Esophagus mucosa (tissue), 1 donor: ENCODE measurements at places on chromosomes 16 and 17.

- peak; percentile 77 for ATAC-seq
Observed at GRCh38 chr16:66660422-66661209, 35.9 kb downstream of the CMTM4 start.

GRCh38 chr17:64706224-64707049, 44.3 kb upstream of the SMURF2 start:
- peak; percentile 27 for ATAC-seq

DNA sequence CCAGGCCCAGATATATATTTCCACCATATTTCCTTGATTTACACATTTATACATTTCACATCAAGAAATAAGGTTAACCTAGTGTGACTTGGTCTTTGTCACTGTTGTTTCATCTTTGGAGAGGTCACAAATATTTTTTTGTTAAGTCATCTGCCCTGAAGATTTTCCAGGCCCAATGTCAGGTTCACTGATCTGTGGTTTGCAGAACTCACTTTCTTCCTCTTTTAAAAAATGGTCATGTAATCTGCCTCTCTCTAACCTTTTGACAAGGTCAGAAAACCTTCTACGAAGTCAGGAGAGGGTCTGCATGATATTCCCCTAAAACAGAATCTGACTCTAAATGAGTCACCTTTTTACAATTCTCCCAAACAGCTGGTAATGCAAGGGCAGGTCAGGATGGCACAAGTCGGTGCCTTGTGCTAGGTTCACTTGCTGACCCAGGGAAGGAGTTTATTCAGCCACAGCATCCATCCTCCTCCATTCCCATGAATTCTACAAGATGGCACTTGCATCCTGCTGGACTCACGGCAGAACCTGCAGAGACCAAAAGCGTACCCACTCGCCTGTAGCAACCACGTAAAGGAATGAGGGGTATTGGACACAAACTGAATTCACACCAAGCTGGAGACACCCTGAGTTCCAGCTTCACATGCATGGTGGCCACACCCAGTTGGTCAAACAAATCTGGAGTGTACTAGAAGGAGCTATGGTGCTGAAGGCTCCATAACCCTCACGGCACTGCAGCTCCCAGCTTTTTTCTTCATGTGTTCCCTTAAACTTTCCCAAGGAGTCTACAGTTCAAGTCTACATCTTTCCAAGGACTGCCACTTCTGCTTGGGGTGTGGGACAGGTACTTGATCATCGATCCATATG, 1.6 kb upstream of the KIAA0513 start:
- ATAC-seq: no peak

DNA sequence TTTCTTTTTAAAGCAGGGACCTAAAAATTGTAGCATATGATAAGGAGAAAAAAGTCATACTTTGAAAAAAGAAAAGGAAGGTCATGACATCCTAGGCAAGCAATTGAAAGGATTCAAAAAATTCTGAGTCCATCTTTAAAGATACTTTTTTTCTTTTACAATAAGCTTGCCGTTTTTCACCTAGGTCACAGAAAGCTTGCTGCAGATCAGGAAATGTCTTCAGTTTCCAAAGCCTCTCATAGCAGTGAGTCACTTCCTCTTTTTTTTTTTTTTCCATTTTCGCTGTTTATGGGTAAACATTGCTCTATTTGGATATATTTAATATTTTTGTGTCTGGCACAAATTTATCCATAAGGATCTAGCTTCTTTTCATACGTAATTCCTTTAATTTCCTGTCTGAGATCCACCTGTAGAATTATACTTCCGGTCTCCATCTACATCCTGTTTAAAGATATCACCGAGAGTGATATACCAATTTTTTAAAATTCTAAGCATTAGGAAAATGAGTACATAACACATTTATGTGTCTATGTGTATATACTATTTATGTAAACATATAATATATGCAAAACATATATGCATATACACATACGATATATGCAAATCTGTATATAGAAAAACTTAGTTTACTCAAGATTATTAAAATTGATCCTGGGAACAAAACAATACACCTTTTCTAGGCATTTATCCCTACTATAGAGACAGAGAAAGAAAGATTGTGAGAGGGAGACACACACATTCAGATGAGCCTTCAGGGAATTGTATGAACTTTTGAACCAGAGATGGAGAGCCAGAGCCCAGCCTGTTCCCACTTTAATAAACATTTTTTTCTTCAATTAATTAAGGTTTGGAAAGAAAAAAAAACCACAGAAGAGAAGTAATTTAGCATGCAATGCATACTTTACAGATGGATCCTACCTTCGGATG, 134.4 kb downstream of the SKAP1 start:
- ATAC-seq: no peak

DNA sequence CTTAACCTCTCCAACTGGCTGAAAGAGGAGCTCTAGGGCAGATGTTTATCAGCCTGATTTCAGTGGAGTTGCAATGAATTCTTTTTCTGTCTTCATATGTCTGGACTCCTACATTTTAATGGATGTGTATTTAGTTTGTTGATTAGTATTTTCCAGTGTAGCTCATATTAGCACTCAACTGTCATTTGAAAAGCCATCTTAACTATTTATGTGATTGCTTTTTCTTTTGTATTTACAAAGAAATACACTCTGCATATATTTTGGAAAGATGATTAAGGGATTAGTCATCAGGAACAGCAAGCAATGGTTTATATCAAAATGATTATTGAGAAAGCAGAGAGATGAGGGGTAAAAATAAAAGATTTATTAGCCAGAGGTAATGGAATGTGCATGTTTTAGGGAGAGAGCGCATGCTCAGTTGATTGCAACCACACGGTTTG, 71.1 kb downstream of the WWOX start:
- ATAC-seq: no peak

GRCh38 chr16:67237396-67238277, 9.6 kb downstream of the FHOD1 start:
- no peak for ATAC-seq

DNA sequence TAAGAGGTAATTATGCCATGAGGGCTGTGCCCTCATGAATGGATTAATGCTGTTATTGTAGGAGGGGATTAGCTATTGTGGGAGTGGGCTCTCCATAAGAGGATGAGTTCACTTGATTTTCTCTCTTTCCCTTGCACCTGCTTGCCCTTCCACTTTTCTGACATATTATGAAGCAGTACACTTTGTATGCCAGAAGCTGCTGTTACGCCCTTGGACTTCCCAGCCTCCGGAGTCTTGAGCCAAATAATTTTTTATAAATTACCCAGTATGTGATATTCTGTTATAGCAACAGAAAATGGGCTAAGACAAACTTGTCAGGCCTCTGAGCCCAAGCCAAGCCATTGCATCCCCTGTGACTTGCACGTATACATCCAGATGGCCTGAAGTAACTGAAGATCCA, 38.4 kb downstream of the PSMD12 start:
- ATAC-seq: no peak

- ATAC-seq: peak; percentile 26
Observed at GRCh38 chr16:50273888-50274325, 7.6 kb downstream of the ADCY7 start.

DNA sequence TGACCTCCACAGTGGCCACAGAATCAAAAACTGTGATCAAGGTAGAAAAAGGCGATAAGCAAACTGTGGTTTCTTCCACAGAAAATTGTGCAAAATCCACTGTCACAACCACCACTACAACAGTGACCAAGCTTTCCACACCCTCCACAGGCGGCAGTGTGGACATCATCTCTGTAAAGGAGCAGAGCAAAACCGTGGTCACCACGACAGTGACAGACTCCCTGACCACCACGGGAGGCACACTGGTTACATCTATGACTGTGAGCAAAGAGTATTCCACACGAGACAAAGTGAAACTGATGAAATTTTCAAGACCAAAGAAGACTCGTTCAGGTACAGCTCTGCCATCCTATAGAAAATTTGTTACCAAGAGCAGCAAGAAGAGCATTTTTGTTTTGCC, 83.6 kb downstream of the C17orf58 start:
- ATAC-seq: no peak

DNA sequence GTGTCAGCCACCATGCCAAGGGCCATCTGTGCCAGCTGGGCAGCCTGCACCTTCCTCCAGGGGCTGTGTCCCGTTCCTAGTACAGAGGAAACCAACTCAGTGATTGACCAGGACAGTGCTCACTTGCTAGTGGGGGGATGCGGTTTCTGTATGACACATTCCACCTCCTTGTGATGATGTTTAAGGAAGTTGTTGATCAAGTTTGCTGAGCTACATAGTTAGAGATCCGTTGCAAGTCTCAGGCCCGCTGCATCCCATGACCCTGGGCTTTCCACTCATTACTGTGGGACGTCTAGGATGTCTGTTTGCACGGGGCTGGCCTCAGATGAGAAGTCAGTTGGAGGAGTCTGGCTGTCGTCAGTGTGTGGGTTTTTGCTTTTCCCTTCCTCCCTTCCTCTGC, 33.6 kb downstream of the RNF213 start:
- no peak for ATAC-seq

DNA sequence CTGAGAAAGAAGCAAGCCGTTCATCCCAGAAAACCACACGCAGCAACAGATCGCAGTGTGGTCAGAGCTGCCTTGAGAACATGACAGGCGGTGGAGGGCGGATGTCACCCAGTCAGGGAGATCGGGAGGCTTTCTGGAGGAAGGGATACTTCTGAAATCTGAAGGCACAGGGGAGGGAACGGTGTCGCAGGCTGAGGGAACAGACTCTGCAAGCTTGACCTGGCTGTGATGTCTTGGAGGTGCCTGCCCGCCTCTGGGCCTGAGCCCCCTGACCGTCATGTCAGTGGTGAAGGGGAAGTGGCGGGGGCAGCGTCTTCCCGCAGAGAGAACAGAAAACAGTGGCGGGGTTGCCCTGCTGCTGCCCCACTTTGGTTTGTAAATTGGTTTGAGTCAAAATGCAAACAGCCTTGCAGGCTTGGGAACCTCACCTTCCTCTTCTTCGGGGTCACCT, 8.1 kb upstream of the ATP2A3 start:
- ATAC-seq: no peak

DNA sequence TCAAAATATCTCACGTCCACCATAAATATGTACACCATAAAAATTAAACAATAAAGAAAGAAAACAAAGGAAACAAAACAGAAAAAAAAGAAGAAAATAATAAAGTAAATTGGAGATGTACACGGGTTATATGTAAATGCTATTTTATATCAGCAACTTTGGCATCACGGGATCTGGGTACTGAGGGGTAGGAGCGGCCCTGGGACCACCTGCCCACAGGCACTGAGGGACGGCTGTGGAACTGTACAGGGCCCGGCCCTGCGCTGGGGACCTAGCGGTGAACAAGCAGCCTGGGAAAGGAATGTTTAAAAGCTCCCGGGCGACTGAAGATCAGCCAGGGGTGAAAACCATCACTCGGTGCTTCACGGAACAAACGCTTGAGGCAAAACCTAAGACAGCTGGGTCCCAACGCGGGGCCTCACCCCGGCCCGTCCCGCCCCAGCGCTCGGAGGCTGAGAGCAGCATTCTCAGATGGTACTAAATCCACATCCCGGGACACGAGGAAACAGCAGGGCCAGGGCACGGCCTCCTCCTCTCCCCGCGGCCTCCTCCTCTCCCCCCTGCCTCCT, 31.2 kb downstream of the NXN start:
- ATAC-seq: peak; percentile 64

GRCh38 chr17:28240688-28241340, 78.2 kb upstream of the TMEM97 start:
- no peak for ATAC-seq

- peak; percentile 61 for ATAC-seq
Observed at GRCh38 chr16:27364493-27365141, 37.4 kb upstream of the IL21R start.

- ATAC-seq: peak; percentile 30
Observed at GRCh38 chr17:5510771-5511170, 24.4 kb downstream of the MIS12 start.

GRCh38 chr16:785563-786535, 2.3 kb downstream of the RPUSD1 start:
- no peak for ATAC-seq

DNA sequence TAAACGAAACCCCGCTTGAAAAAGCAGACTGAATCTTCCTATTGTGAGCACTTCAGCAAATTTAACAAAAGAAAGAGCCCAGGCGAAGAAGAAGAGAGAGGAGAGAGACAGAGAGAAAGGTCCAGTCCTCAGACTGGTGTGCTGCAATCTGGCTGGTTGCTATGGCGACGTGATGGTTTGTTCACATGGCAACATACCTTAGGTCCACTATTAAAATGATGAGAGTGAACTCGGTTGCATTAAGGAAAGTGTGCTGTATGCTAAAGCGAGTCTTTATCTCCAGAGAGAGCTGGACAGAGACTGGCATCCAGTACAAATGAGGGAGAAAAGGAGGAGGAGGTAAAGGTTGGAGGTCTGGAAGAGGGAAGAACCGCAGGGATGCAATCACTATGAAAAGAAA, 271.8 kb upstream of the ZFHX3 start:
- no peak for ATAC-seq

DNA sequence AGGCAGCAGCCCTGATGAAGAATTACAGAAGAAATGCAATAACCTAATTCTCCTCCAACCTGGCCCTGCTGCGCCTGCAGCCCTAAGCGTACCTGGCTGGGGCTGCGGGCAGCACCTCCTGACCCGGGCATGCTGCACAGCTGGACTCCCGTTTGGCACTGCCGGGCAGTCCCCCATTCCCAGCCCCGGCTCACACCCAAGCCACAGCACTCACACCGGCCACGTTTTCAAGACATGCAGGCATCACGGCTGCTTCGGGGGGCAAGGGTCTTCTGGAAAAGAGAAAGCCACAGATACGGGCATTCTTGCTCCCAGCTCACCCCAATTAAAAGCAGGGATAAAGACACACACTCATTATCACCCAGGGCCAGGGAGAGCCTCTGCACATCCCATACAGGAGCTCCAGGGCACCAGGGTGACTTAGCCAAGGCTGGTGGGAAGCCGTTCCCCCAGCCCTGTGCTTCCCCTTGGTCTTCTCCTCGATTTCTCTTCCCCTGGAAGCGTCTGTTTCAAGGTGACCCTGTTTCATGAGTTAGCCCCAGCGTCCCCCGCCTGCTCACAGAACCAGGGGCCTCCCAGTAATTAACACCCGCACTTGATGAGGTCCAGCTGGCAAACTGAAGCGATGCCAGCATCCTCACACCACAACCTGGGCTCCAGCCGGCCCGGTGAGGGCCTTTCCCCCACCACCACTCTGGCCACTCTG, 216.7 kb downstream of the C16orf78 start:
- no peak for ATAC-seq

DNA sequence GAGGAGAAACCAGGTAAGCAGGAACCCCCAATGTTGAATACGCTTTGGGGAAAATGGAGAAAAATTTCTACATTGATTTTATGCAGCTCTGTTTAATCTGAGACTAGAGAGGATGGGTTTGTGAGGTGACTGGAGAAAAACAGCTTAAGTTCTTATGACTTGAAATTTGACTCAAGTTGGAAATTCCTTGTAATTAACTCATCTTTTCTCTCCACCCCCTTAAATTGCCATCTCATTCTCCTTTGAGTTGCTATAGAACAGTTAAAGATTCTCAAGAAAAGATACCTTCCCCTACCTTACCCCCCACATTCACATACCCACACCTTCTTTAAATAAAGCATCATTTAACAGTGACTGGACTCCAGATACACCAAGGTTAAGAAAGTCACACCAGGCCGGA, 24.2 kb downstream of the ZNRF1 start:
- ATAC-seq: no peak

GRCh38 chr16:59214455-59214854, 480.3 kb upstream of the GOT2 start:
- no peak for ATAC-seq

GRCh38 chr17:16488186-16488967, 3.6 kb downstream of the LRRC75A start:
- ATAC-seq: no peak
